ENCODE measurements at places on chromosomes 3 and 15. TPM values are rescaled to one million over a fixed set of nuclear protein-coding genes. Genes with fewer than 3 reads are reported as not detected.

DNA sequence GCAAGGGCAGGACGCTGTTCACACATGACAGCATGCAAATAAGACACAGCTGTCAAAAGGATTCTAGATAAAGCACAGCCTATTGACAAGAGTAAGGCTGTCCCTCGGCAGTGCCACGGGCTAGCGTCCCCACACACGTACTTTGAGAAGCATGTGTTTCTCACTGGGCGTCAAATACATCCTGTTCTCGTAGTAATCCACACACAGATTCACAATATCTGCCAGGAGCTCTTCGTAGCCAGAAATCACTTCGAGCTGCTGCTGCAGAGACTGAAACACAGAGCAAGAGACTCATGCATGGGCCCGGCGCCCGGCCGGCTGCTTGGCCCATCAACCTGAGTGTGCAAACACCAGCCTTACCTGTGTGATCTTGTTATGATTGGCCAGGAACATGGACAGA, 41.1 kb downstream of the CYFIP1 start:
- DNase-seq = no peak

GRCh38 chr3:11522398-11522715, 121.4 kb downstream of the VGLL4 start:
- no peak for DNase-seq

GRCh38 chr3:52533623-52534280, at the start of gene NT5DC2:
Gene NT5DC2, minus strand, starts transcription at chr3:52533857. Its CDS starts 120 bp downstream, at chr3:52533737.
- peak; percentile 46 for DNase-seq

DNA sequence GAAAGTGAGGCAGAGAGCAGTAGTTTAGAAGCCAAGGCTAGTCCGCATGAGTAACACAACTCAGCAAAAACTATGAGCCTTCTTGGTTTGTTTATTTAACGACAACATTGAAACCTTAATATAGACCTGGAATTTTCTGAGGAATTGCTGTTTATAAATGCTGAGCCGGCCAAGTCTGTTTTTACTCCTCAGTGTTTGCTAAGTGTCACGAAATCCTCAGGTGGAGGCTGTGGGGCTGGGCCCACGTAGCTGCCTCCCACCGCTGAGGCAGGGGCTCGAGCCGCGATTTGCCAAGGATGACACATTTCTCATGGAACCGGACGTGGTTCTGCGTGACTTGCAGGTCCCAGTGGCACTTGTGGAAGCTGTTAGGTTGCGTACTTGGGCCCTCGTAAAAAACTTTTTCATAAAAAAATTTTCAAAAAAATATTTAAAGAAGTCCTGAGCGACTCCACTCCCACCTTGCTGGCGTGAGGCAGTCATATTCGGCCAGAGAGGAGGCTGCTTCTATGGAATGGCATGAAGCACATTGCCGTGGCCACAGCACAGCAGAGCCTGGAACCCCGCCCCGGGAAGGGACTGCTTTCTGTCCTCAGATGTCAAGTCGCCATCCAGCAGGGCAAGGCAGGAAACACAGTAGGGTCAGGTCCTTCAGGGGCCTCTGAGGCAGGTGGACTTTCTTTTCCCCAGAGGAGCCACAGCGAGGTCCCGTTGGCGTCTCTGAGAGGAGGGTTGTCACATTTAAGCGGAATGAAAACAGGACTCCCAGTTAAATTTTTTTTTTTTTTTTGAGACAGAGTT, 64.8 kb upstream of the PCSK6 start:
- DNase-seq = no peak

GRCh38 chr3:184825121-184825820, 13.3 kb downstream of the VPS8 start:
- no peak for DNase-seq

GRCh38 chr3:193874997-193875593, 260.9 kb upstream of the HES1 start:
- no peak for DNase-seq

DNA sequence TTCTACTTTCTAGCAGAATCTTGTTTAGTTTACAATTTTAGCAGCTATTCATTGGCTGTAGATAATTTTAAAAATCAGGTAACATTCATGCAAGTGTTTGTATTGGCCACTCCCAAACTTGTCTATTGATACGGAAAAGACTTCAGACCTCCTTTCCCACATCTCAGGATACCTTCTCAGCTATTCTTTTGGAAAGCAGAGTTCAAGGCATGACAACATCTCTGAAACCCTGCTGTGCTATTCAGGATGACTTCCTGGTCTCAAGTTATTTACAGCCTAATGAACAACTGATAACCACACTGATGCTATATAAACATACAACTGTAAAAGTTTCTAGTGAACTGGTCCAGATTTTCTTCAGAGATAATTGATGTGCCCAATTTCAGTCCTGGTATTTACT, 55.8 kb downstream of the DZIP3 start:
- no peak for DNase-seq

- DNase-seq = no peak
Observed at GRCh38 chr3:193564012-193564411, 9.3 kb upstream of the ATP13A4 start.

GRCh38 chr3:62161371-62161770, 212.0 kb downstream of the FEZF2 start:
- DNase-seq = no peak

GRCh38 chr15:80179025-80179759, 26.4 kb downstream of the FAH start:
- no peak for DNase-seq

DNA sequence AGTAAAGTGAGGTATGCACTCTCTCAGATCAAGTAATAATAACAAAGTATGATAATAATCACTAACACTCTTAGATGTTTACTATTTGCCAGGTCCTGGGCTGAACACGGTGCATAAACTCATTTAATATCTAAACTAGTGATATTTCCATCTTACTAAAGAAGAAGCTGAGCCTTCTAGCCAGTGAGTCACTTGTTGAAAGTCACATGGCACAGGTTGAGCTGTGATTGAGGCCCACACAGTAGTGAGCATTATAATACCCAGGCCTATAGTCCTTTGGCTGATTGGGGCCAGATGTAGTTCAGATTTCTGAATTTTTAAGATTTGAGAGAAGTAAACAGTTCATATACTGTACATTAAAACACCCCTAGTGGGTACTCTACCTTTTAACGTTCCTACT, 93.2 kb upstream of the CCDC80 start:
- no peak for DNase-seq

- DNase-seq = no peak
Observed at GRCh38 chr3:194262925-194263305, 88.2 kb downstream of the CPN2 start.

DNA sequence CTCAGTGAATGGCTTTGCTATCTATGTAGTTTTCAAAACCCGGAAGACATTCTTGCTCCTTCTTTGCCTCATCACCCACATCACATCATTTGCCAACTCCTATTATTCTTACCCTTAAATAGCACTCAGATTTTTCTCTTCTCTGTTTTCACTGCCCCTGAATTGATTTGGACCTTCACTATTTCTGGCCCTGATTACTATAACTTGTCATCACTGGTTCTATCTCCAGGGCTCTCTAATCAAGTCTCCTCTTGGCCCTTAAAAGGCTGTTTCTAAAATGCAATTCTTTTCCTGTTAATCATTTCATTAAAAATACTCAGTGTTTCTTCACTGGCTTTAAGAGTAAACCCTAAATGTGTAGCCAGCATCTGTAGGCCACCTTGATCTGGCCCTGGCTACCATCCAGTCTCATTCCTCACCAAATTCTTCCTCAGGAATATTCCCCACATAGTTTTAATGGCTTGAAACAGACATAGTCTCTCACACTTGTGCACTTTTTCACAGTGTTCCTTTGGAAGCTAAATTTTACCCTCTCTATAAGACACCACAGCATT, 437.1 kb upstream of the CBLB start:
- no peak for DNase-seq

DNA sequence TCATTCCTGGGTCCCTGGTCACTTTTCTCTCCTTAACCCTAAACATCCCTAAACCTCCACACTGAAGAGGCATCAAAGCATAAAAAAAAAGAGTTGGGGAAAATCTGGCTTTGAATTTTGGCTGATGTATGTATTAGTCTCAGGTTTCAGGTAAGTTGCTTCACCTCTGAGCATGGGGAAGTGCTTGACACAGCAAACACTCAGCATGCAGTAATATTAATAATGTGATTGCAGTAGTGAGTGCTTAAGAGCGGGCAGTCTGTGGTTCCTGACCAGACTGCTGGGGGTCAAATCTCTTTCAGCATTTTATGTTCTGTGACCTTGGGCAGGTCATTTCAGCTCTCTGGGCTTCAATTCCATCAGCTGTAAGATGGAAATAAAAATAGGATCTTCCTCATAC, 467.9 kb downstream of the SOX2 start:
- DNase-seq = no peak

- DNase-seq = no peak
Observed at GRCh38 chr3:81951636-81952035, 190.2 kb upstream of the GBE1 start.

DNA sequence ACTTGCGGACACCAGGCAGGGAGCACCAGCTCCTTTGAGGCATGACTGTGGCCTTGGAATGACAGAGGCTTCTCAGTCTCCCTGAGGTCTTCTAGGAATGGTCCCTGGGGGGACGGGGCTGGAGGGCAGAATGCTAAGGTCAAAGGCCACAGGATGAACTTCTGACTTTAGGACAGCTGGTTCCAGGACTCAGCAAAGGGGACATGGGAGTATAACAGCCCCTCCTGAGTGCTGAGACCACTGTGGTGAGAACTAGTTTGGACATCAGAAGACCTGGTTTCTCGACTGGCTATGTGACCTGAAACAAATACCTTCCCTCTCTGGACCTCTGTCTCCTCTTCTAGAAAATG, 17.8 kb downstream of the ITGA11 start:
- peak; percentile 3 for DNase-seq

DNA sequence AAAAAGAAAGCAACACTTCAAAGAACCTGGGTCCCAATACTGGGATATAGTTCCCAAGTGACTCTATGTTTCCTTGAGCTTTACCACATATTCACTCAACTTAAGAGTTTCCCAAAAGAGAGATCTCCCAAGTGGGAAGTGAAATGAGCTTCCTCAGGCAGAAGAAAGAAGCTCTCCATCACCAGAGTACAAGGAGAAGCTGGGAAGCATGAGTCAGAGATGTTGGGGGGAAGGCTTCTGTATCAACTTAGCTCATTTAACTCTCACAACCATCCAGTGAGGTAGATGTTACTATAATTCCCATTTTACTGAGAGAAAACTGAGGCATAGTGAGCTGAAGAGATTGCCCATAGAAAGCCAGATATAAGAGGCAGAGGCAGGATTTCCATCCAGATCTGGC, 47.0 kb upstream of the TRIM42 start:
- DNase-seq = no peak

- DNase-seq = no peak
Observed at GRCh38 chr3:78873641-78874040, 894.2 kb downstream of the ROBO1 start.

GRCh38 chr3:94561094-94561493, 498.2 kb downstream of the NSUN3 start:
- DNase-seq = no peak

DNA sequence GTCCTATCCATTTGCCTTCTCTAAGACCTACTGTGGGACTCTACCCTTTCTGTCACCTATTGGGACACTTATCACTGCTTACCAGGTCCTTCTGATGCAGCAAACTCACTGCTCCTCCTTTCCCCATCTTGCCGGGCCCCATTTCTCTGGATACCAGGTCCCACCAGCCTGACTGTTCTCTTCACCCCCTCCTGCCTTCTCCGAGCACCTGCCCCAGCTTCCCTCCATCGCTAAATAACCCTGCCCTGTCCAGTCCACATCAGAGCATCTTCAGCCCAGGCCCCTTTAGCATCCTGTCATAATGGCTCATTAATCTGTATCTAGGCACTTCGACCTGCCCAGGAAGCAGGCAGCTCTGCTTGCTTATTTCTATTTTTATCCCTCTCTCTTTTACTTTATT, 74.7 kb downstream of the CRYGS start:
- DNase-seq = no peak

DNA sequence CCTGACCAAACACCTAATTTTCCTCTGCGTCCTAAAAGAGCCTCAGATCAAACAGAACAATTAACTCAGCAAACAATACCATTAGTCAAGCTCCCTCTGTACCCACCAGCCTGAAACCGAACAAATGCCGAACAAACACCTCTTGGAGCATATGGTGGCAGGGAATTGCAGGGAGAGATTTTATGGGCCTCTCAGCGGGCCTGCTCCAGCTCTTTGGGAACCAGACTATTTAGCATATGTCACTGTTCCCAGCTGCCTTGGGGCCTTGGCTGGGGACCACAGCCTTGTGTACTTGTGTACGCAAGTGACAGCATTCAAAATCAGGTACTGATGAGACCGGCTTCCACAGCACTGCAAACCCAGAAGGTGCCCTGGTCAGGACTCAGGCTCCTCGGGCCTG, 388.8 kb upstream of the PPP2R3A start:
- DNase-seq = no peak

CEMIP gene
- total RNA-seq = 0.59 TPM

DUOXA2 gene
- not detected for total RNA-seq

SPINT1 gene
- 86.5 TPM for total RNA-seq

PRICKLE2 gene
- 44.5 TPM for total RNA-seq

ASB7 gene
- 12.1 TPM for total RNA-seq

CLDN18 gene
- not detected for total RNA-seq

EIF2B5 gene
- 37.3 TPM for total RNA-seq

ANKRD34C gene
- total RNA-seq = not detected

LRRC2 gene
- total RNA-seq = 2.0 TPM

COL6A5 gene
- total RNA-seq = not detected

TMEM212 gene
- not detected for total RNA-seq

FRMD5 gene
- 0.66 TPM for total RNA-seq

FANCD2OS gene
- not detected for total RNA-seq

CATSPER2 gene
- total RNA-seq = 10.2 TPM

GORASP1 gene
- total RNA-seq = 77.3 TPM

MUC20 gene
- 20.1 TPM for total RNA-seq
